ENCODE measurements at places on chromosomes 2 and 18. TPM values are rescaled to one million over a fixed set of nuclear protein-coding genes. Genes with fewer than 3 reads are reported as not detected.

The HOXD9 gene
- not detected for total RNA-seq

The CNTNAP5 gene
- total RNA-seq: not detected

The SERPINB4 gene
- not detected for total RNA-seq

The KCNK3 gene
- 2.7 TPM for total RNA-seq

The FECH gene
- total RNA-seq: 34.5 TPM

GRCh38 chr2:6791682-6792081 lies 74.0 kb downstream of the CMPK2 start:
- no peak for DNase-seq

DNA sequence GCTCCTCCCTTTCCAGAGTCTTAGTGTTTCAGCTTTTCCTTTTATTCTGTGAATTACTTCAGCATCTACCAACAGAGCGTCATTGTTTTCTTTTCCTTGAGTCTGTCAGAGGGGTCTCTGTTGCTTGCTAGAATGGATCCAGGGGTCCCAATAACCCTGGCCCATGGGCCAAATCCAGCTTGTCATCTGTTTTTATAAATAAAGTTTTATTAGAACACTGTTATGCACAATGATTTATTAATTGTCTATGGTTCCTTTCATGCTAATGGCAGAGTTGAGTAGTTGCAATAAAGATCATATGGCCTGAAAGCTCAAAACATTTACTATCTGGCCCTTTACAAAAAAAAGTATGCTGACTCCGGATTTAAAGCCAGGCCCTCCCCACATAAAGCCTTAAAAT lies 58.8 kb downstream of the MRPL35 start:
- DNase-seq: no peak

DNA sequence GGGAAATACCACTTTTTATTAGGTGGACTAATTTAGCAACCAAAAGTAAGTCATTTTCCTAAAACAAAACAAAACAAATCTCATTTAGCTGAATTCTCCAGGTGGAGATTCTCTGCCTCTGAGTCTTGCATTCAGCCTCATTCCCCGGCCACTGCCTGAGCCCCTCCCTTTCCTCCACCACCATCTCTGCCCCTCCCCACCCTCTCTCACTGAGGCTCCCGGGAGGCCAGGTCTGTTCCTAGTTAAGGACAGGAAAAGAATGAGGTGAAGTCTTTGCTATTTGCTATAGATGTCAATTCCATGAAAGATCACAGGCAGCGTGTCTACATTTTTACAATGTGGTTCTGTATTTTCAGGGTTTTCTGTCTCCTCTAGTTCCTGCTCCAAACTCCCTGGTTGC lies 83.0 kb upstream of the SOX11 start:
- no peak for DNase-seq

All from Right ventricle myocardium superior (tissue), 1 donor.